ENCODE measurements at places on chromosomes 1 and 21.

GRCh38 chr1:56676571-56677035 is 31.5 kb downstream of the PRKAA2 start:
- DNase-seq, result no peak

DNA sequence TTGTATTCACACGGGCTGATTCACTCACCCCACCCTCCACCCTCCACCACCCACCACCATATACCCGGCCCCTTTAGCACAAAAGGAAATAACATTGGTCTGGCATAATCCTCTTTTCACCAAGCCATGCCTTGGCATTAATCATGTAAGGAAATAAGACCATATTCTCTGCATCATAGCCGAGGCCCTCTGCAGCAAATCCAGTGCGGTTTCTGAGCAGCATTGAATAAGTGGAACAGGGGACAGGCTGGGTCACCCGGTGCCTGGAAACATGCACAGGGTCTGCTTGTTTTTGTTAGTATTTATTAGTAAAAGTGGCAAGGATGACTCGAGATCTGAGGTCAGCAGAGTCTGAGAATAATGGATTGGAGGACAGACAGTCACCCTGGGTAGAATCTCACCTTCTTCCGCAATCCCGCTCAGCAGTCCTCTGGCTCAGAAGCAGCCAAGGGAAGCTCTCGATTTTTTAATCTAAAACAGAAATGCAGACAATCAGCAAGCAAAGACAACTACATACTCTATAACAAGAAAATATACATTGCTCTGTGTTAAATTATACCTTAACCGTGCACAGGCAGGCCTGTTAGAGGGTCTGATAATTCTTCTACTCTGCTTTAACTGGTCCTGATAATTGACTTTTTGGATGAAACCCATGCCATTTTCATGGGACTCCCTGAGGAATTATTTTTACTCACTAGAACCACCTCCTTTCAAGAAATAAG is 52.4 kb upstream of the CDC42BPA start:
- DNase-seq, result no peak

DNA sequence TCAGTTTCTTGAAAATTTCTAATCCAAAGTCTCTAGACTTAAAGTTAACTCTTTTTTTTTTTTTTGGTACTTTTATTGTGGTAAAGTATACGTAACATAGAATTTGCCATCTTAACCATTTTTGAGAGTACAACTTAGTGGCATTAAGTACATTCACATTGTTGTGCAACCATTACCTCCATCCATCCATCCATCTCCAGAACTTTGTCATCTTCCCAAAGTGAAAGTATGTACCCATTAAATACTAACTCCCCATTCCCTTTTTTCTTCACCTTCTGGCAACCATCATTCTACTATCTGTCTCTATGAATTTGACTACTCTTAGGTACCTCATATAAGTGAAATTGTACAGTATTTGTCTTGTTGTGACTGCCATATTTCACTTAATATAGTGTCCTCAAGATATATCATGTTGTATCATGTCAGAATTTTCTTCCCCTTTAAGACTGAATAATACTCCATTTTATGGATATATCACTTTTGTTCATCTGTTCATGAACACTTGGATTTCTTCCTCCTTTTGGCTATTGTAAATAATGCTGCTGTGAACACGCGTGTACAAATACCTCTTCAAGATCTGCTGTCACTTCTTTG is 18.4 kb downstream of the RLF start:
- no peak for DNase-seq

- DNase-seq, result no peak
Observed at GRCh38 chr1:230745071-230745470, 2.1 kb upstream of the CAPN9 start.

- DNase-seq, result no peak
Observed at GRCh38 chr1:15260418-15261154, 13.6 kb downstream of the FHAD1 start.

DNA sequence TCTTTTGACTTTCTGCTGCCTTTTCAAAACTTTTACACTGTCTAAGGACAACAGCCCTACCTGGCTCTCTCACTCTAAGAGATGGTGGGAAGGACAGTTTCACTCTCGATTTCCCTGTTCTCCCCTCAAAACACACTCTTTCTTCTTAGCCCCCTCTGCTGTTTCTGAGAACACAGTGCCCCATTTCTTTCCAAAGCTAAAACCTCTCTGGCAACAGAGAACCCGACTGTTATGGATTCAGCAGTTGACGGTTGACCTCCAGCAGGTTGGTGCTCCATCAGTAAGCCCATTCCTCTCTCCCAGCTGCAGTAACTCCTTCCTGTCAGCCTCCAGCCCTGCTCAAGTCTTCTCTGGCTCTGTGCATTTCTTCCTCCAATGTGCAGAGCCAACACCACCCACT is 88.2 kb upstream of the ABCD3 start:
- DNase-seq, result no peak

GRCh38 chr1:247855911-247856310 is 1.1 kb upstream of the TRIM58 start:
- no peak for DNase-seq

- no peak for DNase-seq
Observed at GRCh38 chr1:211633524-211633846, 41.9 kb downstream of the NEK2 start.

GRCh38 chr1:8251635-8252034 is 66.3 kb upstream of the SLC45A1 start:
- no peak for DNase-seq

- no peak for DNase-seq
Observed at GRCh38 chr1:237041461-237041794, 556 bp upstream of the RYR2 start.

- DNase-seq, result no peak
Observed at GRCh38 chr1:209845408-209845725, 17.6 kb downstream of the UTP25 start.

- DNase-seq, result no peak
Observed at GRCh38 chr1:73671530-73671929, 526.4 kb downstream of the LRRIQ3 start.

DNA sequence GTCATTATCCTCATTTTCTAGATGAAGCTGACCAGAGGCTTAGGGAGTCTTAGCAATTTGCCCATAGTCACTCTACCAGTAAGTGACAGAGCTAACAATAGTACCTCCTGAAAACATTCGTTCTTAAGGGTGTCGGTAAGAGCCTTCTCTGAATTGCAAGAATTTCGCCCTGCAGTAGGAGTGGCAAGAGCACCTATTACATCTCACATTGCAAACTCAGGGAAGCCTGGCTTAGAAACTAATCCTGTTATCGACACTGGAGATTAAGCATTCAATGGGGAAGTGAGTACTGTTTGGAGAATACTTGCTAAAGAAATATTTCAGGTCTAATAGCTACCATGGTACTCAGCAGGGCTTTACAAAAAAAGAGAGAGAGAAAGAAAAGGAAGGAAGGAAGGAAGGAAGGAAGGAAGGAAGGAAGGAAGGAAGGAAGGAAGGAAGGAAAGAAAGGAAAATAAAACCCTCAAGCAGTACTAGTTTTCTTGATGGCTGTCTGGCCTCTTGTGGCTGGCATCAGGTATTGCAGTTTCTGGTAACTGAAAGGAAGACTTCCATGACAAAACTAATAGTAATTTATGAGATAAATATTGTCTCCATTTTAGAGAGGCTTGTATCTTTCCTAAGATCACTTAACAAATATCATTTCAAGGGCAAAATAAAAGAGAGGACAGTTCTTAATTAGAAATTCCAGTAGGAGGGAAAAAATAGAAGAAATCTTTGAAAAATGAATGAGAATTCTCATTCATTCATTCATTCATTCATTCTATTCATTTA is 10.4 kb downstream of the C1orf226 start:
- no peak for DNase-seq

DNA sequence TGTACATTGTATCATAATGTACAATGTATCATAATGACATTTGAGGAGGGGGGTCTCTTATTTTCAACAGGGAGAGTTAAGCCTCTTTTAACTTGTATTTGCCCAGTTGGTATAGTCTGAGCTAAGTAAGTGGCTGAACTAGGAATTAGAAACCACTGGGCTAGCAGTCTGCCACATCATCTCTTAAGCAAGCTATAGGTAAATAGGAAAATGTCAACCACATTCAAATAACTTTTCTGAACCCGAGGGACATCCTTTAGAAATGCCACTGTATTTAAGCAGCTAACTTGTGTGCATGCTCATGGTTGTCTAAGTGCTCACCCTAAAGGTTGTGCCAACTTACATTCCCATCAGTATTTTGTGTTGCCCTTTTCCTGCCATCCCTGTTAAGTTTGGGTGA is 35.5 kb upstream of the ASB17 start:
- no peak for DNase-seq

GRCh38 chr1:153251988-153252387 is 7.5 kb upstream of the LORICRIN start:
- no peak for DNase-seq

- DNase-seq, result no peak
Observed at GRCh38 chr21:31236528-31236927, 107.5 kb downstream of the TIAM1 start.

- DNase-seq, result no peak
Observed at GRCh38 chr1:152185544-152186391, 26.7 kb upstream of the RPTN start.

DNA sequence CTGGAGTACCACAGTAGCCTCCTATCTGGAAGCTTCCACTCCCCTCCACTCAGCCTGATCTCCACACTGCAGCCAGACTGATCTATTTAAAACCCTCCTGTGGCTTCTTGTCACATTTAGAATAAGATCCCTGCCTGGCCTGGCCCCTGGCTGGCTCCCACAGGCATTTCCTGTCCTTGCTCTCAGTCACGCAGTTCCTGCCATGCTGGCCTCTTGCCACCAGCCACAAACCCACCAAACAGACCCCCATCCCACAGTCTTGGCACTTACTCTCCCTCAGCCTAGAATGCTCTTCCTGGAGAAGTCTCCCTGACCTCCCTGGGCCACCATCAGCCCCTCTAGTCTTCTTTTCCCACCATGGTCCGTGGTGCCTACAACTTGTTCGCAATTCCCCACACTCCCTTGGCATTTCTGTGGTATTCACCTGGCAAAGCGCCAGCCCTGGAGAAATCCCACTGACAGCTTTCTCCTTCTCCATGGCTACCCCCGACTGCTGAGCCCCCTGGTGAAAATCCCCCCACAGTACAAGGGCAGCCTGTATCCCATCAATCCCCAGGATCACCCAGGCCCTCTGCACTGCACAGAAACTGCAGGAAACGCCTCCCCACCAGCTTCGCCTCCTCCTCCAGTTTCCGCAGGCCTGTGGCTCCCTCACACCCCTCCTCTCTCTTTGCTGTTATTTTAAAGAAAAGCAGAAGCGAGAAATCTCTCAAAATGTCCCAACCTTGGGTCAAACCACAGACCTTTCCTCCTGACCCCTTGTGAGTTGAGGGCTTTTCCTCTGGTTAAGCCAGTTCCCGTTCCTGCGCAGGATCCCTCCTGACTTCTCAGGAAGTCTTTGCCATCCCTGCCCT is 94.5 kb downstream of the SYT2 start:
- DNase-seq, result no peak

DNA sequence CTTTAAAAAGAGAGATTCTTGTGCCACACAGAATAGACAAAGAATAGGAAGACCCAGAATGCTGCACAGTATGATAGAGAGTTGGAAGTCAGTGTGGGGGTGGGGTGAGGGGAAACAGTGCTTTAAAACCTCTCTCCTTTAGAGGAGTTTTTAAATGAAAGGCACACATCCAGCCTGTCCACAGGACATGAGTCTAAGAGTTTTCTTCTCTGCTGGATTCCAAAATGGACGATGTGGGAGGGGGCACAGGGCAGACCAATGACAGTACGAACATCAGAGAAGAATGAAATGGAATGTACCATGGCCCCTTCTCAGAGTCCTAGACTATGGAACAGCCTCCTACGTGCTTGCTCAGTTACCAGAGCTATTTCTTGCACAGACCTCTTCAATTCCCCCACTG is 458.2 kb upstream of the DAB1 start:
- no peak for DNase-seq

- no peak for DNase-seq
Observed at GRCh38 chr1:6358144-6358624, 35.4 kb downstream of the ACOT7 start.

- no peak for DNase-seq
Observed at GRCh38 chr1:180288940-180289339, 58.9 kb downstream of the LHX4 start.

GRCh38 chr1:13487143-13487868 is 26.5 kb downstream of the LRRC38 start:
- DNase-seq, result no peak

DNA sequence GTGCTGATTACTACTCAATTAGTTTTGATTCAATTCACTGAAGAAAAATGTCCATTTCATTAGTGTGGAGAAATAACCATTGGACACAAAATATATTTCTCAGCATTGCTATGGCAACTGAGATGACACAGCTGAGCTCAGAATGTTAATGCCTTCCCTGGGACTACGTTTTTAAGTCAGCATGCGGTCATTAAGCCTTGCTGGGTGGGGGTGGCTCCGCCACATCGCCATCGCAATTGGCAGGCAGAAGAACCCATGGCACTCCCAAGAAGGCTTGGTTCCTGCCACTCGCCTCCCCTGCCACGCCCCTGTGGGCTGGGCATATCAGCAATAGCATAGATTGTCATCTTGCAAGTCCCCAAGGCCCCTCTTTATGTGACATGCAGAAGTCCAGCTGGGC is 256.7 kb upstream of the CAMK1G start:
- no peak for DNase-seq

DNA sequence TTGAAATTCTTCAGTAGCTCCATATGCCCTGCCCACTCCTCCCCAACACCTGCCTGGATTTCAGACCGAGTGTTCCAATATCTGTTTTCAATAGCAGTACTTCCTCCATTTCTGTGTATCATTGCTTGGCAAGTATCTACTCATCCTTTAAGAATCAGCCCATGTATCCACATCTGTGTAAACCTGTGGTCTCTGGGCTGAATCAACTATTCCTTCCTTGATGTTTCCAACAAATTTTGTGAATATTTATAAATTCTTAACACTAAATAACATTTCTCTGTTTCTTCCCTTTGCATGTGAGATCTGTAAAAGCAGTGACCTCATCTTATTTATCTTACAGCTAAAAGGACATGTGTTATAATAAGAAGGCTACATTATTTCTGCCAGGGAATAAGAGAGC is 26.0 kb upstream of the UAP1 start:
- DNase-seq, result no peak

DNA sequence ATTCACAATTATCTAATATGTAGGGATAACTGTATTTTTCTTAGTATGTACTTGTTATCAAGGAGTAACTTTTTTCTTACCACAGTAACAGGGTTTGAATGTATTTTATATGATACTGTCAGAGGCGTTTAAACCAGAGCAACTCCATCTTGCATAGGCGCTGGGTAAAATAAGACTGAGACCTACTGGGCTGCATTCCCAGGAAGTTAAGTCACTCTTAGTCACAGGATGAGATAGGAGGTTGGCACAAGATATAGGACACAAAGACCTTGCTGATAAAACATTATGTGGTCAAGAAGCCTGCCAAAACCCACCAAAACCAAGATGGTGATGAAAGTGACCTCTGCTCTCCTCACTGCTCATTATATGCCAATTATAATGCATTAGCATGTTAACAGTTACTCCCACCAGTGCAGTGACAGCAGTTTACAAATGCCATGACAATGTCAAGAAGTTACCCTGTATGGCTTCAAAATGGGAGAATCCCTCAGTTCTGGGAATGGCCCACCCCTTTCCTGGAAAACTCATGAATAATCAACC is 64.8 kb downstream of the RPE65 start:
- DNase-seq, result no peak

- no peak for DNase-seq
Observed at GRCh38 chr1:24855474-24855873, 74.6 kb downstream of the RUNX3 start.

GRCh38 chr21:27269644-27270043 is 302.8 kb upstream of the ADAMTS5 start:
- DNase-seq, result no peak
